ENCODE measurements at places on chromosomes 2 and 18. TPM values are rescaled to one million over a fixed set of nuclear protein-coding genes. Genes with fewer than 3 reads are reported as not detected.

The REG1B gene
- not detected for total RNA-seq

The ECEL1 gene
- total RNA-seq: not detected

The PLCL1 gene
- 96.2 TPM for total RNA-seq

The NEU4 gene
- 0.30 TPM for total RNA-seq

The ALPP gene
- not detected for total RNA-seq

The EVX2 gene
- total RNA-seq: not detected

The SPC25 gene
- total RNA-seq: 0.60 TPM

The IGFBP5 gene
- total RNA-seq: 156 TPM

The RBKS gene
- 4.0 TPM for total RNA-seq

The RFTN2 gene
- 7.5 TPM for total RNA-seq

The C1QL2 gene
- not detected for total RNA-seq

The HOXD9 gene
- total RNA-seq: not detected

The UGT1A5 gene
- total RNA-seq: not detected

The AOX1 gene
- 7.5 TPM for total RNA-seq

The ABCA12 gene
- not detected for total RNA-seq

The MAP3K2 gene
- total RNA-seq: 23.4 TPM

The DCC gene
- total RNA-seq: not detected

The MC4R gene
- not detected for total RNA-seq

The CCDC74A gene
- total RNA-seq: 0.65 TPM

The GLI2 gene
- 2.2 TPM for total RNA-seq

The CHMP1B gene
- total RNA-seq: 28.6 TPM

The FIGN gene
- total RNA-seq: 16.7 TPM

The ARHGEF4 gene
- 4.1 TPM for total RNA-seq

The KIDINS220 gene
- 49.0 TPM for total RNA-seq

The DCDC2C gene
- not detected for total RNA-seq

The IL37 gene
- total RNA-seq: not detected

The RTP5 gene
- not detected for total RNA-seq

The ABCG5 gene
- total RNA-seq: not detected

The TTC39C gene
- 4.0 TPM for total RNA-seq

The BMP10 gene
- total RNA-seq: 0.35 TPM

The CFAP53 gene
- total RNA-seq: not detected

The KLF7 gene
- 25.3 TPM for total RNA-seq

The COL6A3 gene
- total RNA-seq: 84.5 TPM

The UNC80 gene
- total RNA-seq: not detected

The C2orf78 gene
- total RNA-seq: not detected

The DRC1 gene
- total RNA-seq: 0.30 TPM

The SPR gene
- 52.4 TPM for total RNA-seq

The LIMS3 gene
- 5.3 TPM for total RNA-seq

The UPP2 gene
- not detected for total RNA-seq

The SCN2A gene
- total RNA-seq: 0.16 TPM

The NPHP1 gene
- total RNA-seq: 5.5 TPM

The SLC11A1 gene
- total RNA-seq: 5.4 TPM

The IL36B gene
- total RNA-seq: not detected

The PAIP2B gene
- 64.9 TPM for total RNA-seq

The FOXI3 gene
- total RNA-seq: not detected
